ENCODE measurements at places on chromosomes 13 and 19.
A peak's percentile ranks its signal among the peaks of the same experiment; 100 is the strongest.

DNA sequence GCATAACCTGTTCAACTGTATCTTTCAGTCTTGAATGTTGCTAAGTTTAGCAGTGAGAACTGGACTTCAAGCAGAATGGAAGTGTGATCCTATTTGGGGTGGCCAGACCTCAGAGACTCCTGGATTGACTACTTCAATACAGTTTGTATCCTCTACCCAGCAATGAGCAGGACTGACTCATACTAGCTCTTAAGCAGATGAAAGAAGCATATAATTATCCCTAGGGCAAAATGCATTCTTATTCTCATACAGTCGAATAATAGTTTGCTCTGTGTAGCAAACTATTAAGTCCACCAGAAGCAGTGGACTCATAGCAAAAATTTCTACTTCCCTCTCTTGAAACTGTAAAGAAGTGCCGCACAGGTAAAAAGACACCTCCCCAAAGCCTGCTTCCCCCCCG lies 46.4 kb upstream of the FAM216B start:
- no peak for DNase-seq

DNA sequence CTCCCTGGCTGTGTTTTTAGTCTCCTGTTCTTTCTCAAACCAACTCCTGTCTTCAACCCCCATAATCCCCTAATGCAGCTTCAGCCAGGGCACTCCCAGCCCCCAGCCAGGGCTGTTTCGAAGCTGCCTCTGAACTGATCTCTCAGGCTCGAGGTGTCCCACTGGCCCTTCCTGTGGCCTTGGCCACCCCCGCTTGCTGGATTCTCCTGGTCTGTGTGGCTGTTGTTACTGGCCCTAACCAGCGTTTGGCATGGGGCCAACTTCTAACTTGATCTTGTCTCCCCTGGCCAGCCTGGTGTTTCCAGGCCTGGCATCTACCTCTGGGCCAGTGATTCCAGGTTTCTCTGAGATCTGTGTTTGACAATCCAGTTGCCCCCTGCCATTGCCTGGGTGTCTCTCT lies 11.0 kb downstream of the XAB2 start:
- no peak for DNase-seq

- DNase-seq: no peak
These were observed 116.6 kb upstream of the RNF113B start for GRCh38 chr13:98293570-98294142.

DNA sequence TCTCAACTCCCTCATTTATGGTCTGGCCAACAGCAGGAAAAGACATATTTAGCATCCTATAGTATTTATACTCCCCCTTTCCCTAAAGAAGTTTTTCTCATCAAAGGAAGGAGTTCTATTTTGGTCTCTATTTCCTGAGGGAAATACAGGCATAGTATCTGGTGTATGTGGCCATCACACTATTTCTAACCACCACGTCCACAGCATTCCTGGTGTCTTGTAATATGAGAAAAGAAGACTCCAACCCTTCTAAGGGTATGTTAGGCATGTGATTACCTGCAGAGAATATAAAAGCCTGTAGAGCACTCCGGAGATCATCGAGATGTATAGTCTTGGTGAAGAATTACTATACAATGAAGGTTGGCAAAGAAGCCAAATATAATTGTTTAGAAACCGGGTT lies 137.4 kb downstream of the VWA8 start:
- no peak for DNase-seq

DNA sequence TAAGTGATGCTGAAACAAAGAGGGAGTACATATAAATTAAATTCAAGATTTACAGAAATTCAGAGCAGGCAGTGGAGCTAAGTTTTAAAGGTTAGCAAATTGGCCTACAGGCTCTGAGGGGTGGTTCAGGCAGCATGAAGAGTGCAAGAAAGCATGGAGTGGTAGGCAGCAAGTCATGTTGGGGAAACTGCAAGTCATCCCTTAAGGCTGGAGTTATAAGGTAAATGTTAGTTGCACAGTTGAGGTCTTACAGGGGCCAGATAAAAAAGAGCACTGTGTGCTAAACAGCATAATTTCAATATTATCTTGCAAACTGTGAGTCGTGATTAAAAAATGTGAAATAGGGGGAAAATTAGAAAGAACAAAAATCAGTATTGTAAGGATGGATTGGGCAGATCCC lies 106.2 kb downstream of the VWA8 start:
- no peak for DNase-seq

- DNase-seq: no peak
These were observed 228.6 kb downstream of the EFNB2 start for GRCh38 chr13:106306748-106307277.

GRCh38 chr13:30892966-30893365 lies 13.1 kb upstream of the MEDAG start:
- DNase-seq: no peak

DNA sequence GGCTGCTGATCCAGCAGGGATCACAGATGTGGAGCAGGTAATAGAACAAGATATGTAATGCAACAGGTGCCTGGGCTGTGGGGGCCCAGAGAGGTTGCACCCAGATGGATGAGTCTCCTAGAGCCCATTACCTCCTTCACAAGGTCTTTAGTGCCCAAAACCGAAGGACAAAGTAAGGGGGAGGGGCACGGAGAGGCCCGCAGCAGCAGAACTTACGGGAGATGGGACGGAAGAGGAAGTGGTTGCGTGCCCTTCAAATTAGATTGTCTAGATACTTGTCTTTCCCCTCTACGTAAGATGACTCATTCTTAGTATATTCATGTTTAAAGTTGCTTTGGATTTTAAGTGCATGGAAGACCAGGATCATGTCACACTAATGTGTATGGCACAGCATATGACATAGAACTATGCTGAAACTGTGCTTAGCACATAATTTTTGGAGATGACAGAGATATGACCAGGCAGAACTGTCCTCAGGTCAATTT lies 5.7 kb upstream of the MRPS31 start:
- DNase-seq: no peak

DNA sequence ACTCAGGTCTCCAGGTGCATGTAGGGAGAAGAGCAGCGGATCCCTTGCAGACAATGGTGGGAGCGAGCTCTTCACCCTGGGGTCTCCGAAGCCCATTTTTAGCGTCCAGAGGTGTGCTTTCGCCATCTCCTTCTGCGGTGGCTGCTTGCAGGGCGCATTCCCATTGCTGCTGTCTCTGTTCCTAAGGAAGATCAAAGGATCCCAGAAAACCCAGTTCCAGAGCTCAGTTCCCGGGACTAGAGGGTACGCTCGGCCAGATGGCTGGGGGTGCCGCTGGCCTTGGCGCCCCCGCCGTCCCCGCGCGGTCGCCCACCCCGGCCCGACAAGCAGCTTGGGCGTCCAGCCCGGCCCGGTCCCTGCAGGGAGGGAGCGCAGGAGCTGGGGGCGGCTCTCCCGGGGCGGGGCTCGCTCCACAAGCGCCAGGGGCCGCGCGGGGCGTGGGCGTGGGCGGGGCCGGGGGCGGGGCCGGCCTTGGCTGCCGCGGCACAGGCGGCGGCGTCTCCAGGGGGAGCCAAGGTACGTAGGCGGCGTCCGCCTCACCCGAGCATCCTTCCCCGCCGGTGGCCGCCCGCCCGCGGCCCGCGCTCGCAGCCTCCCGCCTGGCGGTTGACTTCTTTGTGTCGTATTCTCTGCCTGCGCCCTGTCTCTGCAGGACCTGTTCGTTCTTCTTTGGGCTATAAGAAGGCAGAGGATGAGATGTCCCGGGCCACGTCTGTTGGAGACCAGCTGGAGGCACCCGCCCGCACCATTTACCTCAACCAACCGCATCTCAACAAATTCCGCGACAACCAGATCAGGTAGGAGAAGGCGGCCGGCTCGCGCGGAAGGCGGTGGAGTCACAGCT lies 96.8 kb downstream of the ATP8A2 start:
- peak; percentile 45 for DNase-seq

DNA sequence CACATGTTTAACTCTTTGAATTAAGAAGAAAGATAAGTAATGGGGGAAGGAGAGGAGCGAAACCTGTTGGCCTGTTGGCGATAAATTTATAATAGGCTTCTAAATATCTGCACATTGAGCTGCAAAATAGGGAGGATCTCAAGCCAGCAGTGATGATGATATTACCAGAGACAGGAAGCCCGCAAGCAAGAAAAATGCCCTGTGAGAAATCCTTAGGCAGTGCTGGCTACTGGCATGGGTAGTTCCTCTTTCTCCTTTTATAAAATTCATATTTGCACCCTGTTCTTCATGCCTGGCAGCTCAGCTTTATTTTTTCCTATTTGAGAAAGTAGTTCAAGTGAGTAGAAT lies 858 bp upstream of the USP12 start:
- DNase-seq: peak; percentile 54

DNA sequence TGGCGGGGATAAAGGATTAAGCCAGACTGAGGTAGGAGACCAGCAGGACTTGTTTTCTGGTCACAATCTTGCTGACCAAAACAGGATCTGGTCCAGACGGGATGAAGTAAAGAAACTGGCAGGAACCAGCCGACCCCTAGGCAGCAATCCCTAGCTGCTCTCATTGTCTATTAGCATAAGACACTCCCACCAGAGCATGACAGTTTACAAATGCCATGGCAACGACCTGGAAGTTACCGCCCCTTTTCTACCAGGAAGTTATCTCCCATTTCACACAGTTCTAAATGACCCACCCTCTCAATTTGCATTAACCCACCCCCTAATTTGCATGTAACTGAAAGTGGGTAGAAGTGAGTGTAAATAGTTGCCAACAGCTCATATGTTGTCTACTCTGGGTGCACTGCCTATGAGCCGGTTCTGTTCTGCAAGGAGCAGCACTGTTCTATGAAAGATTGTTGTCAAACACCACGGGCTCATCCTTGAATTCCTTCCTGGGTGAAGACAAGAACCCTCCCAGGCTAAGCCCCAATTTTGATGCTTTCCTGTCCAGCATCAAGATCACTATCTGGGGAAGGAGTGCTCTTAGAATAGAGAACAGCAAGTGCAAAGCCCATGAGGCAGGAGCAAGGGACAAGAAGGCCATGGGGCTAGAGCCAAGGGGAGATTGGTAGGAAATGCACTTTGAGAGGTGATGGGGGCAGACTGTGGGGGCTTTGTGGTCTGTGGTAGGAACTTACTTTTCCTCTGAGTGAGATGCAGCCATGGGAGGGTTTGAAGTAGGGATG lies 13.9 kb upstream of the FBXO27 start:
- DNase-seq: no peak

DNA sequence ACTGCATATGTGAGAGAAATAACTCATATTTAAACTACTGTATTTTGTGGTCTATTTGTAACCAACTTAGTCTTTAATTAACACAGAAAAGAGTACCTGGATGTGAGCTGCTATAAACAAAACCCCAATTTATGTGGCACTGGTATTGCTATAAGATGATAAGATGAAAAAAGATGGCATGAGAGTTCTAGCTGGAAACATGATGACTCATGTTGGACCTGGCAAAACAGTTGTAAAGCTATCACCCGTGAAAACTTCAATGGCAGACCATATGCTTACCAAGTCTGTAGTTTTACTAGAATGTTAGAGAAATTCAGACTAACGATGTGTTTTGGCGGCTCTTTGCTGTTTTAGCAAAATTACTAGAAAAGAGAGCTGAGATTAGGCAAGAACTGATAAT lies 69.6 kb upstream of the PCDH9 start:
- no peak for DNase-seq

DNA sequence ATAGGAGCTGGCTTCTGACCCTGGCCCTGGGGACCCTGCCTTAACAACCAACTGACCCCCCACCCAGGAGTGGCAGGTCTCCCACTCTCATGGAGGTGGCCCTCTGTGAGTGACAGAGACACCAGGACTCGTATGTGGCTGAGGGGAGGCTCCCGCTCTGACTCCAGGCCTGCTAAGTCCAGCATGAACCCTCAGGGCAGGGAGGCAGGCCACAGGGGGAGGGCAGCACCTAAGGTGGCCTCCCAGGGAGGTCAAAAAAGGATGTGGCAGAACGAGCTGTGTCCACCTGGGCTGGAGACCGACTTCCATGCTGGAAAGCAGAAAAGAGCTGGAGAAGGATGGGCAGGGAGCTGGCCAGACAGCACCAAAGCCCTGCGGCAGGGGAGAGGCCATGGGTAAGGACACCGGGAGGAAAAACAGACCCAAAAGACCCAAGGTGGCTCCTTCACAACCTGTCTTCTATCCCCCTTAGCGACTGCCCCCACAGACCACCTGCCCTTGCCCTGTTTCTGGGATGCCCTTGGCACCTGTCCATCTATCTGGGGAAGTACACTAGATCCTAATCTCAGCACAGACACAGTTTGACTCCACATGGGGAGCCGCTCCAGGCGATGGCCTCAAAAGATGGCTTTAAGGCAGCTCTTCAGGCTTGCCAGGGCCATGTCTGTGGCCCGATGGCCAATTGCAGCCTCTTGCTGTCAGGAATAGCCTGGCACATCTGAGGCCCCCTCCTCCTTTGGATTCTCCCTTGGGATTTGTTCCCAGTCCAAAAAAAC lies 10.5 kb upstream of the SLC35E1 start:
- no peak for DNase-seq

DNA sequence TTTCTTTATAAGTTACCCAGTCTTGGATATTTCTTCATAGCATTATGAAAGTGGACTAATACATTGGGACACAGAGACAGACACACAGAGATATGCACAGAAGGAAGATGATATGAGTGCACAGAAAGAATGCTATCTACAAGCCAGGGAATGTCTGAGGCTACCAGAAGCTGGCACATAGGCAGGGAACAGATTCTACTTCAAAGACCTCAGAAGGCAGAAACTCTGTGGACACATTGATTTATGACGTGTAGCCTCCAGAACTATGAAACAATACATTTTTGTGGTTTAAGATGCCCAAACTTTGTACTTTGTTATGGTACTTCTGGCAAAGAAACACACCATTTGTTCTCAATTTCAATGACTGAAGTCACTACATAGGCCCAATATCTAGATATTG lies 556.7 kb downstream of the PCDH9 start:
- DNase-seq: no peak

DNA sequence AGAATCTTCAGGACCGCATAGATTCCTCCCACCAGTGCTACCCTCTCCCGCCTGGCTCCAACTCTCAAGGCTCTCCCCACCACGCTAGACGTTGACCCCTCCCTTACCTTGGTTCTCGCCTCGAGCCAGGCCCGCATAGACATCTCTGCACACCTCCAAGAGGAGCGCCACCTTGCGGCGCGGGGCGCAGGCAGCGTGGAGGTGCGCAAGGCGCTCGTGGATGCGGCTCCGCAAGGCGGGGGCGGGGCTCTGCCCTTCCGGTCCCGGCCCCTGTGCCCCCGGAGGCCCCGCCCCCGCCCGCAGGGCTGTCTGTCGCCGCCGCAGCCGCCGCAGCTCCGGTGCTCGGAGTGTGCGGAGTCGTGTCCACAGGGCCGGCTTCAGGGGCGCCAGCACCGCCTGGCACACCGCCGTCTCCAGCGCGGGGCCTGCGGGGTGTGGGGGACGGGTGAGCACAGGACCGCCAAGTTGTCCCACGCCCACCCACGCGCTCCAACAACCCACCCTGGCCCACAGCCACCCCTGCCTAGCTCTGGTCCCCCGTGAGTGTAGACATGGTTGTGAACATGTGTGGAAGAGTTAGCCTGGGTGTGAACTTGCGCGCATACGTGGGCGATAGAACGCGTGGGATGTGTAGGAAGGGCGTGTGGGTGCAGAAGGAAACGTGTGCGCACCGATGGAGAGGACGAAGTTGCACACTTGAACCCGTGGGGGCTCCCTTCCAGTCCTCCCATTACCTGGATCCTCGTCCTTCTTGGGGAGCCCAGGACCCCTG lies 8.1 kb downstream of the RINL start:
- DNase-seq: no peak

All from hippocampal formation (tissue), 2 donors.